Activated CD4-positive, alpha-beta T cell treated with anti-CD3 and anti-CD28 coated beads, Interleukin-2, Interleukin-4, amounts not matched to agents 100 ng/mL and 50 ng/mL, durations not matched to agents 16 hours and 8 hours (primary cell): ENCODE measurements at places on chromosomes 3 and 15.

DNA sequence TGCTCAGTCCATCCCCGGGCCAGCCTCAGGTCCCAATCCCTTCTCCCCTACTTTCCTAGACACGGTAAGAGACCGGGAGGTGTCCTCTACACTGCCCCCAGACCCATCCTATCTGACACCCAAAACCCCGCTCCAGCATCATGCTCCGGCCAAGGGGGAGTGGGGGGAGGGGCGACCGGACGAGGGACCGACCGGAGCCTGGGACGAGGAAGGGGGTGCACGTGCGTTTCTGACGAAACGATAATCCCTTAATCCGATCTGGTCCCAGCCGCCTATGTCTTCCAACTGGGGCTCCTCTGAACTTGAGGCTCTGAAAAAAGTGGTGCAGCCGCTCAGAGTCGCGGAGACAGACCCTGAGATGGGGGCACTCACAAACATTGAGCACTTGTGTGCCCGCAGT, 494 bp downstream of the CPLX3 start:
- no peak for DNase-seq

DNA sequence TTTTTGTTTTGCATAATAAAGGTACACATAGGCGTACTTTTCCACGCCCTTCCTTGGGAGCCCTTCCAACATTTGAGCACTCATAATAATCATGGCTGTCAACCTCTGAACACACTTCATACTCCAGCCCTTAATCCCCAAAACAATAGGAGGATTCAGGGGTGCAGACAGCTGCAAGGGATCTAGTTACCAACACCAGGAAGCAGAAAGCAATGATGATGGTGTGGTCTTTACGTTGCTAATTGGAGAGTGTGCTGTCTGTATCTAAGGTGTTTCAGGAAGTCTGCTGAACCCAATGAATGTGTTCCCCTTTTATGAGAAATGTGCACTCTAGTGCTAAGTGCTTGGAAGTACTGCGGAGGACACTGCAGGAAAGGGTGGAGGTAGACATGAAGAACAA, 60.3 kb upstream of the PDZRN3 start:
- no peak for DNase-seq

DNA sequence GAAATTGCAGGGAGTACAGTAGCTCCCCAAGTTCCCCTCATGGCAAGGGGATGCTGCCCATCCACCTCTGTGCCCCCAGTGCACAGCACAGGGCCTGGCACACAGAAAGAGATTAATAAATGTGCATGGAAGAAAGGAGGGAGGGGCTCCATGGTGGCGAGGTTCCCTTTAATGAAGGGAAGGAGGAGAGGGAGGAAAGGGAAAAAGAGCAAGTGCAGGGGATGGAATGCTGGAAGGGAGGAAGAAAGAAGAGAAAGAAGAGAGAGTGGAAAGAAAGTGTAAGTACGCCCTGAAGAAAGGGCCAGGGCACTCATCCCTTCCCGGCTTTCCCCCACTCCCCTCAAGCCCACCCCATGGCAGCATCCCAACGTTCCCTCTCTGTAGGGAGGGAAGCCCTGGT, 1.5 kb upstream of the VIPR1 start:
- DNase-seq, result no peak

- DNase-seq, result no peak
Measured at GRCh38 chr3:30843877-30844276, 50.6 kb downstream of the GADL1 start.

GRCh38 chr15:74203914-74204431, 1.4 kb upstream of the STRA6 start:
- no peak for DNase-seq

DNA sequence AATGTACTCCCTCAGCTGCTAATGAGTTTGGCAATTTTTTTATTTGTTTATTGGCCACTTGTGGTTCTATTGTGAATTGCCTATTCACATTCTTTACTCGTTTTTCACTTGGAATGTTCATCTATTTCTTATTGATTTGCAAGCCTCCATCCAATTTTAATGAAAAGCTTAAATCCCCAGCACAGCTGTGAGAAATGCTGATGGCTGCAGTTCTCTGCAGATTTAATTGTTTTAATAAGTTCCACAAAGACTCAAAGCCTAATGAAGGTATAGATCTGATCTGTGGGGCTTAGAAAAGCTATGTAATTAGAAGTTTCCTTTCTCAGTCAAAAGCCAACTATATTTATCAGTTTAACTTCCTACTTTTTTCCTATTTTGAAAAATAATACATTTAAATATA, 41.5 kb downstream of the LYZL4 start:
- no peak for DNase-seq

DNA sequence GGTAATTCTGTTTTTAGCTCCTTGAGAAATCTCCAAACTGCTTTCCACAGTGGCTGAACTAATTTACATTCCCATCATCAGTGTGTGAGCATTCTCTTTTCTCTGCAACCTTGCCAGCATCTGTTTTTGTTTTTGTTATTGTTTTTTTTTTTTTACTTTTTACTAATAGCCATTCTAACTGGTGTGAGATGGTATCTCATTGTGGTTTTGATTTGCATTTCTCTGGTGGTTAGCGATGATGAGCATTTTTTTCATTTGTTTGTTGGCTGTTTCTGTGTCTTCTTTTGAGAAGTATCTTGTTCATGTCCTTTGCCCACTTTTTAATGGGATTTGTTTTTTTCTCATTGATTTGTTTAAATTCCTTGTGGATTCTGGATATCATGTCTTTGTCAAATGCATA, 129.7 kb upstream of the ABHD17C start:
- DNase-seq, result no peak
